ENCODE measurements at places on chromosomes 1 and 21.
A peak's percentile ranks its signal among the peaks of the same experiment; 100 is the strongest.

- DNase-seq = no peak
Observed at GRCh38 chr1:21537932-21538630, 28.9 kb downstream of the ALPL start.

DNA sequence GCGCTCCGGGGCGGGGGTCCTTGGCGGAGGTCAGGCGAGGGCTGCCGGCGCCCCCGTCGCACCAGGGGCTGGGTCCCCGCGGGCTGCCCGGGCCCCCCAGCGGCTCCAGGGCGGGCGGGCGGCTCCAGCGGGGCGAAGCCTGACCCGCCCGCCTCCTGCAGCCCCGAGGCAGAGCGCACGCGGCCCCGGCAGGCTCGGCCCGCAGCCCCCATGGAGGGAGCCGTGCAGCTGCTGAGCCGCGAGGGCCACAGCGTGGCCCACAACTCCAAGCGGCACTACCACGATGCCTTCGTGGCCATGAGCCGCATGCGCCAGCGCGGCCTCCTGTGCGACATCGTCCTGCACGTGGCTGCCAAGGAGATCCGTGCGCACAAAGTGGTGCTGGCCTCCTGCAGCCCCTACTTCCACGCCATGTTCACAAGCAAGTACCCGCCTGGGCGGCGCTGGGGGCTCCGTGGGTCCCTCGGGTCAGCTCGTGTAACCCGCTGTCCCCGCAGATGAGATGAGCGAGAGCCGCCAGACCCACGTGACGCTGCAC is 817 bp downstream of the KLHL17 start:
- DNase-seq = peak; percentile 28

- no peak for DNase-seq
Observed at GRCh38 chr1:15876357-15877055, 29.0 kb downstream of the SPEN start.

DNA sequence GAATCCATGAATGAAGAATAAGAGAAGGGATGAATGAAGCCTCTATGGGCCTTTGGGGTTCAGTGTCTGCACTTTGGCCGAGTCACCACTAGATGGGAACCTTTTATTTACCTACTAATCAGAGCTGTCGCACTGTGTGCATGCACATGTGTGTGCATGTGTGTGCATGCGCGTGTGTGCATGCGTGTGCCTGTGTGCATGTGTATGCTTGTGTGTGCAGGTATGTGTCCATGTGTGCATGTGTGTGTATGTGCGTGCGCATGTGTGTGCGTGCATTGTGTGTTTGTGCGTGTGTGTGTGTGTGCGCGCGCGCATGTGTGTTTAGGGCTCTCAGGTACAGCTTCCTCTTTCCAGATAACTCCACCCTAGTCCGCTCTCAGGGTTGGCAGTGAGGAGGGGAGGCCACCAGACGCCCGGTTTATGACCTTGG is 20.4 kb upstream of the UBXN10 start:
- DNase-seq = peak; percentile 57

DNA sequence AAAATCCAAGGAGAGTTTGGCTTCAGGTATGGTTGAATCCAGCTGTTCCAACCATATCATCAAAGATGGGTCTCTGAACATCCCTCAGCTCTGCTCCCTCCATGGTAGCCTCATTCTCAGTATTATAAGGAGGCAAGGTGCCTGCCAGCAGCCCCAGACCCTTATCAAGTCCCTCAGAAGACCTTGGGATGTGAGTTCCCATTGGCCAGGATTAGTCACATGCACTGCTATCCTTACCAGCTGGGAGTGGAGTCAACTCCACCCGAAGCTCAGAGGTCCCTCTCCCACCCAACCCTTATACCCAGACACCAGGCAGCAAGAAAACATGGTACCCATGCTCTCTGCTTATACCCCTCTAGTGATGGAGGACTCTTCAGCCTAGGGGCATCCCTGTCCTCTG is 153.7 kb upstream of the ZBTB40 start:
- peak; percentile 36 for DNase-seq

GRCh38 chr1:106780066-106780465 is 276.4 kb upstream of the PRMT6 start:
- DNase-seq = no peak

- DNase-seq = no peak
Observed at GRCh38 chr1:74861867-74862266, 128.9 kb downstream of the TYW3 start.

DNA sequence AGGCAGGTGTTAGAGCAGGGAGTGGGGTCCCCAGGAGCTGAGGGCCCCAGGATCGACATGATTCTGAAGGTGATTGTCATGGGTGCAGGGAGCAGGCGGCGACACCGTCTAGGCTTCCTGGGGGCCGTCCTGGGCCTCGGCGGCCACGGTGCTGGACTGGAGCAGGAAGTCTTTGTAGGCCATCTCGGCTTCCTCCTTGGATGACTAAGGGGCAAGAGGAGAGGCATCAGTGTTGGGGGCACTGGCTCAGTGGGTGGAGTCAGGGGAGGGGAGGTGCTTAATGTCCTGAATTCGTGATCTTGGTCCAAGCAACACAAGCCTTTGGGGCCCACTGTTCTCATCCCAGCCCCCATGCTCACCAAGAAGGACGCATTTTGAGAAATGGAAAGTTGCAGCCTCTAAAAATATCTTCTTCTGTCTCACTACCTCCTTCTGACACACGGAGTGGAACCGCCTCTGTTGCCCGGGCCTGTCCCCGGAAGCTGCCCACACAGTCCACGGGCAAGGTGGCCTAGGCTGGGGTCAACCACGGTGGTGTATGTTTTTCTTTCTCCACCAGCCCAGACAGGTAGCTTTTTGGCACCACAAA is 8.6 kb upstream of the FCMR start:
- DNase-seq = no peak

DNA sequence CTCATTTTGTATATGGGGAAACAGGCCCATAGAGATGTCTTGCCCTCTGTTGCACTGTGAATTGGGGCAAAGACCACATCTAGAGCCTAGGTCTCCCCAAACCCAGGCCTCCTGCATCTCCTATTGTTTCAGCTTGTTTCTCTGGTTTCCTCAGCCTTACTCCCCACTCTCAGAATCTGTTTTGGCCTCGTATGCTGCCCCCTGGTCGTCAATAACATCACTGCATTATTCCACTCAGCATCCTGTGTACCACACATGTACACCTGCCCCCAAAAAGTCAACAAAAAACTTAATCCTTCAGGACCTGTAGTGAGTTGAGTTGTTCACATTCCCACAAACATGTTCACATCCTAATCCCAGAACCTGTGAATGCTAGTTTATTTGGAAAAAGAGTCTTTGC is 184.8 kb downstream of the BRINP2 start:
- DNase-seq = peak; percentile 1

GRCh38 chr1:174912264-174912663 is 87.5 kb upstream of the CACYBP start:
- peak; percentile 43 for DNase-seq

GRCh38 chr1:61892977-61893376 is 150.7 kb downstream of the PATJ start:
- DNase-seq = no peak

GRCh38 chr1:51372561-51372960 is 42.2 kb upstream of the TTC39A start:
- DNase-seq = no peak

DNA sequence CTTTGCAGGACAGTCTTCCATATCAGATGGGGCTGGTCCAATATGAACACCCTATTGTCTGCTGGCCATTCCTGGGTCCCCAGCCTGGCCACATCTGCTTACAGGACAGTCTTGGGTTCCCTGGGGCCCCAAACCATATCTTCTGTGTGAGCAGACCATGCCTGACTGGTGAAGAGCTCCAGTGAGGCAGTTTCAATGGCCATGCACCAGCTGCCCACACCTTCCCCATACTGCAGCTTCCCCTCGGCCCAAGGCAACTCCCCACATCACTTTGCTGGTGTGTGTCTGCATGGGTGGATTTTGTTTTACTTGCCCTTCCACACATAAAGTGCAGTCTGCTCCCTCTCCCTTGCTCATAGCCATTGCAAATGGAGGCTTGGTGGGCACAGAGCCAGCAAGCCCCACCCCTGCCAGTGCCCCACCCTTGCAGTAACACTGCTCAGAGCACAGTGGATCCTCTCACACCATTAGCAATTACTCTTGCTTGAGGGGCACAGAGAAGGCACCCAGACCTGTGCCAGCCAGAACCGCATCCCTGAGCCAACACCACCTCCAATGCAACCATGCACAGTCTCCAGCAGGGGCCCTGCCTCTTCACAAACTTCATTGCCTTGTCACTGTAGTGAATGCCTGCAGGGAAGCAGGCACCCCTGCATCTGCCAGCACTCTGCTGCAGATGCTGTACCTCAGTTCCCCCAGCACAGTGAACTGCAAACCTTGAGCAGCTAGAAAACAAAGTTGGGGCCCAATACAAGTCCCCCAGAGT is 474.5 kb upstream of the BEND5 start:
- no peak for DNase-seq

- DNase-seq = no peak
Observed at GRCh38 chr1:11170102-11170501, 19.1 kb upstream of the ANGPTL7 start.

GRCh38 chr21:14616380-14617039 is 70.4 kb upstream of the SAMSN1 start:
- DNase-seq = no peak

GRCh38 chr1:113721010-113721409 is 38.3 kb downstream of the PHTF1 start:
- no peak for DNase-seq

GRCh38 chr1:27430903-27431600 is 38.6 kb downstream of the GPR3 start:
- DNase-seq = peak; percentile 24

DNA sequence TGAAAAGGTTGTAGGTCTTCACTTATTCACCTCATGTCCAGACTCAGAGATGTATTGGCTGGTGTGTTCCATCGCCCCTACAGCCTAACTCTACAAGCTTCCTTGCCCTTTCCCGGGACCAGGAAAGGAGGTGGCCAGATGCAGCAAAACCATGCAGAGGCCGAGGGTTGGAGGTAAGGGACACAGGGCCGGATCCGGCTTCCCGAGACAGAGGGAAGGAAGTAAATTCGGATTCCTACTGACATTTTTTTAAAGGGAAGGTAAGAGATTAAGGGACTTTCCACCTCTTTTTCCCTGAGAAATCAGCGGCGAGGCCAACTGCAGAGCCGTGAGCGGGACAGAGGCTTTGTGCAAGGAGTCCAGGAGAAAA is 12.7 kb downstream of the EPHA10 start:
- DNase-seq = no peak
